SK-N-DZ (cell line): ENCODE measurements at places on chromosomes 7 and 10.

GRCh38 chr10:131972474-131973071 is 9.2 kb downstream of the BNIP3 start:
- DNase-seq: no peak

DNA sequence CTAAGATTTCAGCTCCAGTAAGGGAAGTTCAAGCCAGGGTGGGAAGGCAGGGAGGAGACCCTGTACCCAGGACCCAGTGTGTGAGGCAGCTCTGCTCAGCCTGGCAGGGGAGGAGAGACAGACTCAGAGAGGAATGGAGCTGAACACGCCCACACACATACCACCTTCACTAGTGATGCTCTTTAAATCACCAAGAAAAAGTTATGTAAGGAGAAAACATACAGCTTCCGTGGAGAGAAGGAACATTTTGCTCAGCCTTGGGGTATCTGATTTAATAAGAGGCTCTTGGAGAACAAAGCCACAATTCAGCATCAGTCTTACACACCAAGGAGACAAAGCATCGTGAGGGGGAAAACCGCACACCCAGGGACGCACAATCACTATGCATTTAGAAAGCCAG is 62.9 kb downstream of the PRKAG2 start:
- DNase-seq: no peak

- no peak for DNase-seq
Measured at GRCh38 chr7:20539201-20539600, 76.3 kb upstream of the ABCB5 start.

DNA sequence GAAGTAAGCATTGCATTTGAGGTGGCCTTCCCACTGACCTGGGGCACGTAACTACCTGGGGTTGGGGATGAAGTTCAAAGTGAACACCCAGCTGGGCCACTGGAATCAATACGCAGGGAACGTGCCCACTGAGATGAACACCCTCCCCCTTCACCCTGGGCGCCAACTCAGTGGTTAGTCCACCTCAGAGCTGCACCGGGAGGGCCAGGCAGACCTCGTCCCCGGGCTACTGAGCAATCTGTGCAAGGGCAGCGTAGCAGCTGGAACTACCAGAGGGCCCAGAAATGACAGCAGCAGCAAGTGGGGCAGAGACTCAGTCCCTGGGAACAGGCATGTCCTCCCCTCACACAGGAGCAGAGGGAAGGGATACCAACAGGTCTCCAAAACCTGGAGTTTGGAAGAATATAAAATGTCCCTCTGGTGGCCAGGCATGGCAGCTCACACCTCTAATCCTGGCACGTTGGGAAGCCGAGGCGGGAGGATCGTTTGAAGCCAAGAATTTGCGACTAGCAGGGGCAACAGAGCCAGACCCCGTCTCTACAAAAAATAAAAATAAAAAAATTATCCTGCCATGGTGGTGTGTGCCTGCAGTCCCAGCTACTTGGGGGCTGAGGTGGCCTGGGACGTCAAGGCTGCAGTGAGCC is 143.9 kb downstream of the SH3PXD2A start:
- DNase-seq: no peak

- DNase-seq: no peak
Measured at GRCh38 chr7:48887500-48887899, 36.8 kb upstream of the CDC14C start.

GRCh38 chr7:54864663-54865062 is 105.7 kb upstream of the SEC61G start:
- no peak for DNase-seq

DNA sequence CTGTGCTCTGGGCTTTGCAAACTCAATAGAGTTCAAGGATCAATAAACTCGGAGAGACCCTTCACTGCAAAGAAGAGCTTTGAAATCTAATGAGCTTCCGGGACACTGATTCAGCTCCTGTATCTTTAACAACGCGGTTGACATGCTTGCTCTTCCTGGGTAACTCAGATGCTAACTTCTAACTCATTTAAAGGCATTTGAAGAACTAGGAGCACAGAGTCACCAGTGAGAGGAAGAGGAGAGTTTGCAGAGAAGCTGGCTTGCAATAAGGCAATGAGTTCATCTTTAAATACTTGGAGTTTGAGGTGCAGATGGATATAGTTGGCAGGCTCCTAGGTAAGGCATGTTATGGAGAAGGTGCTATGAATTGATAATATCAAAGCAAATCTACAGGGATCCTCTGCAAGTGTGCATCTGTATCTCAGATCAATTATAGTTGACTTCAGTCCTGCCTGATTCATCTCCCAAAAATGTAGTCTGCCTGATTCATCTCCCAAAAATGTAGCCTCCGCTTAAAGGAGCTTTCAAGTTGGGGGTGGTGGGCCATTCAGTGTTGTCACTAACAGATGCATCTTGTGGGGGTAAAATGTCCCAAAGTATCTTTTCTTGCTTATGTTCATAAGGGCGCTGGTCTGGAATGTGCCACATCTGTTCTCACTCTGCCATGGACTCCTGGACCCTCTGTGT is 182.5 kb upstream of the PRSS58 start:
- DNase-seq: no peak

DNA sequence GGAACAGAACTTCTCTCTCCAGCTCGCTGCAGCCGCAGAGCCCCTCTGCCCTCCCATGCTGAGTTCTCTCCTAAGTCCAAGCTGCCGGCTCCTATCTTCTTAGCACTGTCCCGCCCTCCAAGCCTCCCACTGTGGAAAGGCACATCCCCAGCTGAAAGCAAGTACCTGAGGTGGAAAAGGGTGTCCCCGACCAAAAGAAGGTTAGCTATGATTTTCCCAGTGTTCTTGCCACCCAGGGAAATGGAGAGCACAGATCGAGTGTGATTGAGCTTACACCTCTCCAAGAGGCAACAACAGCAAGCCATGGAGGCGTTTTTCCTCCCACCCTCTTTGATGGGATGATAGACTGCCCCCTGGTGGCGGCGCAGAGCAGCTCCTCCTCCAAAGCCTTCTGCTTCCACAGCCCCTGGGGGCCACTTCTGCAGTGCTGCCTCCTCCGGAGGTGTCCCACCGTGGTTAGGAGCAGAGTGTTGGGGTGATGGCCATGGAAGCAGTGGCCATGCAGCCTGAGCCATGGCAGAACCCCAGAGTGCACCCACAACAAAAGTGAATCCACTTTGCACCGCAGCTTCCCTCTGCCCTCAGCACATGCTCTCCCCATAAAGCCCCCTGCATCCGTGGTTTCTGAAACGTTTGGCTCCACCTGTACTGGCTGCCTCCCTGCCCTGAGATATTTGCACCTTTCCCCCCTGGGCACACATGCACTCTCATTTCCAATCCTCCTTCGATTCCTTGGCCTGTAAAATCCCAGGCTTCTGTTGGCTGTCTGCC is 143.1 kb upstream of the STK17A start:
- DNase-seq: peak; percentile 20

GRCh38 chr10:34739915-34740314 is 75.2 kb downstream of the PARD3 start:
- DNase-seq: peak; percentile 83

DNA sequence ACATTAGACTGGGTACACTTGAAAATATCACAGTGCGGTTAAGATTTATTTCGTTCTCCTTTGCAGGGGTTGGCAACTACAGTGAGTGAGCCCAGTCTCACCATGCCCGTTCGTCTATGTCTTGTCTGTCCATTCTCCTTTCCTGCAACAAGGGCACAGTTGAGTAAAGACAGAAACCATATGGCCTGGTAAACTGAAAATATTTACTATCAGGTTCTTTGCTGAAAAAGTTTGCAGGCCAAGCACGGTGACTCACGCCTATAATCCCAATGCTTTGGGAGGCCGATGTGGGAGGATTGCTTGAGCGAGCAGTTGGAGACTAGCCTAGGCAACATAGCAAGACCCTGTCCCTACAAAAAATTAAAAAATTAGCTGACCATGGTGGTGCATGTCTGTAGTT is 11.4 kb upstream of the KCTD7 start:
- no peak for DNase-seq

DNA sequence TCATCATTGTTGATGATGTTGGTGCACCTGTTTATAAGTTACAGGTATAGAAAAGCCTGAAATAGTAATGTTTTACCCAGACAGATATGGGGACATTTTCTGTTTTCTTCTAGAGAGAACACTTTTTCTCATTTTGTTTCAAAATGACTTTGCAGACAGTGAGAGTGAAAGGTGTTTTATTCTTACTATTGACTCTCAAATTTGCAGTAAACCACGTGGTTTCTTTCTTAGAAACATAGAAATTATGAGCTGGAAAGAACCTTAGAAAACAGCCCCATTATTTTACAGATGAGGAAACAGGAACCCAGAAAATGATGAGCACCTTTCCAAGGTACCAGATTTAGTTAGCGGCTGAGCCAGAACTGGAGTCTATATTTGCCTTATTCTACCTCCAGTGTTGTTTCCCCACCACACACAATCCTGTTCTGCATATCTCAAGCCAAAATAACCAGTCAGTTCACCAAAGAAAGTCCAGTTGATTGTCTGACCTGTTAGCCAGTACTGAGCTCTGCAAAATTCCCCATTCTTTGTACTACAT is 138.9 kb upstream of the AHR start:
- DNase-seq: no peak

DNA sequence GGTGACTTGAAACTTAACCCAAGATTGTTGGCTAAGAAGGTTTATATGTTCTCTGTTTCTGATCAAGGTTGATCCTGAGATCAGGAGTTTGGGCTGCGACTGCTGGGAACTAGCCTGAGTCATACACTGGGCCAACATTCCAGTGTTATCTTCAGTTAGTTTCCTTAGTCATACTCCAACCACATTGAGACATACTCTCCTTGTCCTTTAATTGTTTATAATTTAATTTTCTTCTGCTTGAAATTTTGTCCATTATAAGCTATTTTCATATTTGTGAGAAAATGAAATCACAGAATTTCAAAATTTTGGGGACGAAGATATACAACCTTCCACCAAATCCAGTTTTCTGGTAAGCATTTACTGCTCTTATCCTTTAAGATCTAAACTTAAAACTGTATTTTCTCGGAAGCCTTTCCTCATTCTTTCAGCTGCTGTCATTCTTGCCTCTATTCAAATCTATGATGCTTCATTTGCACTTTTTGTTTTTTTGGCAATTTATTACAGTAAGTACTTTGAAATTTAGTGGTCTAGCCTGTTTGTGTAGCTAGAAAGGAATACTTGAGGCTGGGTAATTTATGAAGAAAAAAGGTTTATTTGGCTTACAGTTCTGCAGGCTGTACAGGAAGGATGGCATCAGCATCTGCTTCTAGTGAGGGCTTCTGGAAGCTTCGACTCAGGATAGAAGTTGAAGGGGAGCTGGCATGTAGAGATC is 63.4 kb upstream of the POT1 start:
- DNase-seq: no peak
